ENCODE measurements at places on chromosomes 3 and 15.

DNA sequence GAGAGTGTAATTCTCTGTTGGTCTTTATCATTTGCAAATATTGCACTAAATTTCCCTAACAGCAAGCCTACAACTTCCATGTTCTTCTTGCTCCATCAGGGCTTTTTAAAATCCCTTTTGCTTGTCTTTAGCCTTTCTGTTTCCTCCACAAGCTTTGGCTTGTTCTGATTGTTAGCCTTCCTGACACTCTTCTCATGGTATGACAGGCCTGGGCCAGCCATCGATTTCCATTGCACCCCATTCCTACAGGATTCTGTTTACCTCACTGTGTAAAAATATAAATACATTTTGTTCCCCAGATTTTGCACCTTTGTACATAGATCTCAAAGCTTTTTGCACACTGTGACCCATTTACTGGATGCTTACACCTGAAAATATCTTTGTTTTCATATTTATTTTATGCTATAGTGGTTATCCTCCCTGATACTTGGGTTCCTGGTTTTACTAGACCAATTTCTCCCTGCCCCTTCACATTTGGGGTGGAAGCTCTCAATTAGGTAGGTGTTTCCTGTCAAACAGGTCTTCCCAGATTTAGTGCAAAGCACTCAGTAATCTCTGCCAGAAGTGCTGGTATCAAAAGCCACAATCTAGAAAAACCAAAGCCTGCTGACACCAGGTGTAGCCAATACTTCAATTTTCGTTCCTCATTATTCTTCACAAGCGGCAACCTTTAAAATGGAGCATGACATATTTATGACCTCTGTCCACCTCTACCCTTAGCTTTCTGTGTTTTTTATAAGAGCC is 57.9 kb upstream of the PPP2R3A start:
- DNase-seq: no peak

DNA sequence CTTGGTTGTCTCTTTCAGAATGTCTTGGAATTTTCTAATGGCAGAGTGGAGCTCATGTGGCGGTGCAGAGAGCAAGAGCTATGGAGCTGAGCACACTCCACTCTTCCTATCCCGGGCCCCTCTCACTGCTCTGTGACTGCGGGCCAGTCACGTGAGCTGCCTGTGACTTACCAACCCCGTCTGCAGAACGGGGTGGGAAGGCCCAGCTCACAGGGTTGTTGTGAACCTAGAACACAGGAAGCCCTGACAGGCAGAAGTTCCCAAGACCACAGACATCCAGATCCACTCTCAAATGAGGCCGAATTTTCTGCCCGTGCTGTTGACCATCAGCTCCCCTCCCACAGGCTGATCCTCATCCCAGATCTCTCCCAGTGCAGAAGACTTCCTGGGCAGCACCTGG is 35.5 kb upstream of the PLXNA1 start:
- DNase-seq: no peak

GRCh38 chr15:63070681-63071129 is 28.2 kb downstream of the TPM1 start:
- DNase-seq: no peak

- no peak for DNase-seq
Observed at GRCh38 chr3:117557464-117558090, 848.0 kb downstream of the TUSC7 start.

- no peak for DNase-seq
Observed at GRCh38 chr3:54033761-54034160, 88.6 kb upstream of the CACNA2D3 start.

GRCh38 chr3:186895406-186895805 is 34.9 kb upstream of the ST6GAL1 start:
- DNase-seq: no peak

GRCh38 chr3:73605412-73605811 is 19.3 kb downstream of the PDZRN3 start:
- no peak for DNase-seq

DNA sequence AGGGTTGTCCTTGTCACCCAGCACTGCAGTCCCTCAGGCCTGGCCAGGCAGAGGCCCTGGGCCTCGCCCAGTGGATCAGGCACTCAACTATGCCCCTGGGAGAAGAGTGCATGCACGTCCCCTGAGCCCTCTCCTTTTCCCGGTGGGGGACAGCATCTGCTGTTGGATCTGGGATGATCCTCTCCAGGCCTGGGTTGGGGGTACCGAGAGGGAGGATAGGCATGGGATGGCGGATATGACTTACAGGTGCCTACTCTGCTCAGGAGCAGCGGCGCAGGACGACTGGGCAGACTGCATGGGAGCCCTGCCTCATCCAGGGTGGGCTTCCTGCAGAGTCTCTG is 9.0 kb upstream of the APBA2 start:
- no peak for DNase-seq

DNA sequence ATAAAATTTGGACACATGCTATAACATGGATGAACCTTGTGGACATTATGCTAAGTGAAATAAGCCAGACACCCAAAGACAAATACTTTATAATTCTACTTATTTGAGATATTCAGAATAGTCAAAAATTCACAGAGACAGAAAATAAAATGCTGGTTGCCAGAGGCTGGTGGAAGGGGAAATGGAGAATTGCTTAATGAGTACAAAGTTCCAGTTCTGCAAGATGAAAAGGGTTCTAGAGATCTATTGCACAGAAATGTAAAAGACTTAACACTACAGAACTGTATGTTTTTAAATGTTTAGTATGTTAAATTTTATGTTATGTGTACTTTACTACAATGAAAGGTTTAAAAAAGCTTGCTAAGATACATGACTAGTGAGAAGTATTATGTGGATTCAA is 344.8 kb downstream of the CNTN3 start:
- DNase-seq: no peak

GRCh38 chr3:110420158-110420641 is 651.4 kb upstream of the NECTIN3 start:
- DNase-seq: no peak

GRCh38 chr15:61824291-61824690 is 236.0 kb downstream of the VPS13C start:
- no peak for DNase-seq

DNA sequence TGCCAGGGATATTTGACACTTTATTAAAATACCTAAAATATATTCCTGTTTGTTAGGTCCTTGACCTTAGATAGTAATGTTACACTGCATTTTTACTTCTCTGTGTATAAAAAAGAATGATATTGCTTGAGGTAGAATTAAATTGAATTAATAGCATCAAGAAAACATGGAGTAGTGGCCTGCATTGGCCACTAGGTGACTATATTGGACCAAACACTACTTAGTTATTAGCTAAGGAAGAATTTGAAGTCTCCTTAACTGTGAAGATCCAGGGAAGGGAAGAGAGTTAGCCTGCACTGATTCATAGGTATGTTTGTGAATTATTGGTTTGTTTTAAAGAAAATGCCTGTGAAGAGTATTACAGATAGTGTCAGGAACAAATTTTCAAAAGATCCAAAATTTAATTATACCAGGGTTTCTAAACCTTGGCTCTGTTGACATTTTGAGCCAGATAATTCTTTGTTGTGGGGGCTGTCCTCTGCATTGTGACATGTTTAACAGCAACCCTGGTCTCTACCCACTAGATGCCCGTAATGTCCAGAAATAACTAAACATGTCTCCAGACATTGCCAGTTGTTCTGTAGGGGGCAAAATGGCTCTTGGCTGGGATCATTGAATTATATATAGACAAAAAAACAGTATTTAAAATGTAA is 103.6 kb upstream of the THSD4 start:
- DNase-seq: no peak
